NCI-H460 (cell line): ENCODE measurements at places on chromosomes 4 and X.

DNA sequence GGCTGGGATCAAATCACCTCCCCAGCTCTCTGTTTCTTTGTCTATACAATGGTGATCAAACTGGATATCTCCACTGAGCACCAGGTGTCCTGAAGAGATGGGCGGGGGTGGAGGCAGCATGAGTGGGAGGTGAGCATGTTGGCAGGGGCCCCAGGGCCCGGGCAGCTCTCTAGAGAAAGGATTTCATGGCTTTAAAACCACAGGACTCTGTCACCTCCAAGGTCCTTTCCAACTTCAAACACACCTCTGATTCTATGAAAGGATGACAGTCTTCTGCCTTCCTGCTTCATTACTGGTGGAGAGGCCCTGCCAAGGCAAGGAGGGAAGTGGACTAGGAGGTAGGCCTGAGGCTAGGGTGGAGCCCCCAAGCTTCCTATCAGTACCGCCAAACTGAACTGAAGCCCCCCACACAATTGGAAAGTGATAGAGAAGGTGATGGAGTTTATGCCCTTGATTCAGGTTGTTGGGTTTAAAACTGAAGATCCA lies 38.6 kb downstream of the TRIM2 start:
- no peak for DNase-seq

- no peak for DNase-seq
Observed at GRCh38 chr4:113272523-113272922, 223.1 kb downstream of the ANK2 start.

GRCh38 chr4:58653251-58653650 lies 1543.1 kb upstream of the IGFBP7 start:
- DNase-seq, result no peak

- DNase-seq, result no peak
Observed at GRCh38 chrX:13770013-13770535, 35.5 kb downstream of the OFD1 start.

- DNase-seq, result no peak
Observed at GRCh38 chr4:91058345-91058744, 931.2 kb downstream of the CCSER1 start.

GRCh38 chr4:82780752-82781231 lies 17.8 kb downstream of the SCD5 start:
- no peak for DNase-seq

DNA sequence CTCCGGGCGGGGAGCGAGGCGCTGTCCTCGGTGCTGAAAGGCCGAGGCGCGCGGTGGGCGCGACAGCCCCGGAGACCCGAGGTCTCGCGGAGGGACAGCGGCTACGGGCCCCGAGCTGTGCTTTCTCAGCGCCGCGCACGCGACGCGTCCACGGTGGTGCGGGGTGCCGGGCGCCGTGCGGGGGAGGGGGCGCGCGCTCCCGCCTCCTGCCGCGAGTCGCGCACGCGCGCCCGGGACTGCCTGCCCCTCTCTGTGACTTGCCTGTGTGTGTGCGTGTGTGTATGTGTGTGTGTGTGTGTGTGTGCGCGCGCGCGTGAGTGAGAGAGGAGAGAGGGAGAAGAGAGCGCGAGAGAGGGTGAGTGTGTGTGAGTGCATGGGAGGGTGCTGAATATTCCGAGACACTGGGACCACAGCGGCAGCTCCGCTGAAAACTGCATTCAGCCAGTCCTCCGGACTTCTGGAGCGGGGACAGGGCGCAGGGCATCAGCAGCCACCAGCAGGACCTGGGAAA lies at the start of gene GRIA2:
Gene GRIA2 (plus strand): TSS at position 358 of the 511 bp plus-strand sequence. CDS start 315 bp downstream, outside the sequence.
- no peak for DNase-seq

- no peak for DNase-seq
Observed at GRCh38 chrX:136322064-136322463, 21.3 kb downstream of the ADGRG4 start.
